ENCODE measurements at places on chromosomes 6 and 20. TPM values are rescaled to one million over a fixed set of nuclear protein-coding genes. Genes with fewer than 3 reads are reported as not detected.

Gene FKBP1C
- 2.0 TPM for total RNA-seq

Gene TAAR8
- not detected for total RNA-seq

Gene TRMT6
- total RNA-seq: 33.1 TPM

Gene NT5E
- 41.5 TPM for total RNA-seq

Gene NRSN2
- total RNA-seq: 55.9 TPM

Gene SNX21
- 11.6 TPM for total RNA-seq
